Activated CD4-positive, alpha-beta T cell treated with anti-CD3 and anti-CD28 coated beads, Interleukin-2, amount 50 U/mL, for 48 hours (primary cell): ENCODE measurements at places on chromosomes 5 and 9.

DNA sequence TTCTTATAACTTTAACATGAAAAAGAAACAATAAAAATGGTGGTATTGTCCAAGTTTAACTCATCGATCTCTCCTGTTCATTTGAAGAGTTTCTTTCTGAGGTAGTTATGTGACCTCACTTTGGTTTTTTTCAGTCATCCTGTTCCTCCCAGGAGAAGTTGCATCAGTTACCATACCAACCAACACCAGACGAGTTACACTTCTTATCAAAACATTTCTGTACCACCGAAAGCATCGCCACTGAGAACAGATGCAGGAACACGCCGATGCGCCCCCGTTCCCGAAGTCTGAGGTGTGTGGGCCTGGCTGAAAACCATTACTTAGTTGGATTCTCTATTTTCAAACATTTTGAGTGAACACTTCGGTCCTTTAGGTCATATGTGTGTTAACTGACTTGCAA is 96.3 kb downstream of the CD180 start:
- DNase-seq = peak; percentile 53

DNA sequence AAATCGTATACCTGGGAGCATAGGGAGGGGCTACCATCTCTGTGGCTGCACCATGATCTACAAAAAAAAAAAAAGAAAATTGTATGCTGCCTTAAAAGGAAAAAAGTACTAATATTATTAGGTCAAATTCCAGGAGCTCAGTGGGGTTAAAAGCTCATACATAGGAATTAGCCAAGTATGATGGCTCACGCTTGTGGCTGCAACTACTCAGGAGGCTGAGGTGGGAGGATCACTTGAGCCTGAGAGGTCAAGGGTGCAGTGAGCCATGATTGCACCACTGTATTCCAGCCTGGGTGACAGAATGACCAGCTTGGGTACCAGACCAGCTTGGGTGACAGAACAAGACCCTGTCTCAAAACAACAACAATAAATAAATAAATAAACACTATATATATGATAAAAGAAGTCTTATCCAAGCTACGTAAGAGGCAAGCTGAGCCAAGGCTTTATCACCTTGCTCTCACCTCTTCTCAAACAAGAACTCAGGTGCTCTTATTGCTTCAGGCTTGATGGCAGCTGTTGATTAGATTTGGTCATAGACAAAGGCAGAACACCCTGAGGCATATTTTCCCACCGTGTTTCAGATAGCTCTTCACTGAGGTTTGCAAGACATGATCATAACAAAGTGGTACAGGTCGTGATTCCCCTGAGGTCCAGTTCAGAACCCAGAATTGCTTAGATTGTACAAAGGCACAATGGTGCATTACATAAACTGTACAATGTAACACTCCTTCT is 3.3 kb upstream of the FBXW11 start:
- no peak for DNase-seq

DNA sequence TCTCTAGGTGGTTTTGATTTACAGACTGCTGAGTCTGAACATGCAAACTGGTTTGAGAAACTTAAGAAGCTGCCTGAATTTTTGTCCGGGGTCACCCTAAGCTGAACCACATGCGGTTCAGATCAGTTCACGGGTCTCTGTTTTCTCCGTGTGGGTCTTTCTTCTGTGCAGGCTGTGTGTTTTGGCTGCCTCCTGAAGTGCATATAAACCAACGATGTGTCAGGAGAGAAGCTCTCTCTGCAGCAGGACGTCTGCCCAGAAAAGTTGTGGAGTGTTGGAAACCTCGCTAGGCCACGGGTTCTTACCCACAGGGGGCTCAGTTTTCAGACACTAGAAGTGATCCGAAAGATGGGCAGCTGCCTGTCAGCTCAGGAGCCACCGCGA is 364.2 kb downstream of the IRX2 start:
- DNase-seq = no peak

- DNase-seq = no peak
Observed at GRCh38 chr9:128314697-128315096, 7.5 kb downstream of the TRUB2 start.

DNA sequence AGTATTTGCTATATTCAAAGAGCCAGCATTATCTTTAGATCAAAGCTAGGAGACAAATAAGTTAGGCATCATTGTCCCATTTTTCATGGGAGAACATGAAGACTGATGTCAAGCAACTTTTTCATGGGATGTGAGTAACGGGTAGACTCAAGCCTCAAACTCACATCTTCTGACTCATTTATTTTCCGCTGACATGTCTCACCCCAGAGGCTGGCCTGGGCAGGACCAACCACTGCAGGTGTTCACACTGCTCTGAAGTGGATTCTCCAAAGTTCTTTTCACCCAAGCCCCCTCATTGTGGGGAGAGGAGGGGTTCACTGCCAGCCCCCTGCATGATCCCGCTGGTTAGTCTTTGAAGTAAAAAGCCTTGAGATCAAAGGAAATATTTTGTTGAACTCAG is 34.9 kb upstream of the BASP1 start:
- DNase-seq = no peak
